ENCODE measurements at places on chromosomes 3 and 15. TPM values are rescaled to one million over a fixed set of nuclear protein-coding genes. Genes with fewer than 3 reads are reported as not detected.

DNA sequence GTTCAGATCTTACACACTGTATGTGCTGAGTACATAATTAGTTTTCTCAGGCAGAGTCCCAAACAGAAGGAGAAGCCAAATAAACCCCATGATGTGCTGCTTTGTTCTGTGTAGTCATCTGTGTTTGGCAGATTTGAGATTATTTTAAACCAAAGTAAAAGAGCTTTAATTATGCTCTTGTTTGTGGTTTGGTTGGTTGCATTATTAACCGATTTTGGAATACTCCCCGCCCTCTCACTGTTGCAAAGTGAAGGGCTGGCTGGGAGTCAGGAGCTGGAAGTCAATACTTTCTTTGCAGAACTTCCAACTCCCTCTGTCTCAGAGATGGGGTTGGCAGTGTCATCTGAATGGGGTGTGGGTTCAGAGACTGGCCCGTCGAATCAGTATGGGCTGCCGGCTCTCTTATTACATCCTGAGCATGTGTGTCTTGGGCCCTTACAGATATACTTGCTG lies 34.4 kb downstream of the SLCO3A1 start:
- H3K4me3 ChIP-seq = no peak overlapping the region
- DNase-seq = no peak
- H3K27me3 ChIP-seq = no peaks in the 10 kb centered on the region
- H3K4me1 ChIP-seq = peaks cover 37% of the 10 kb centered on the region

- no peaks in the 10 kb centered on the region for H3K36me3 ChIP-seq
- no peak overlapping the region for H3K27ac ChIP-seq
Measured at GRCh38 chr3:37920156-37920699, 58.5 kb downstream of the CTDSPL start.

- H3K27ac ChIP-seq = no peak overlapping the region
- DNase-seq = no peak
- H3K36me3 ChIP-seq = no peaks in the 10 kb centered on the region
- no peaks in the 10 kb centered on the region for H3K27me3 ChIP-seq
- H3K4me3 ChIP-seq = no peak overlapping the region
- H3K4me1 ChIP-seq = no peaks in the 10 kb centered on the region
Measured at GRCh38 chr15:96625256-96625655, 294.8 kb downstream of the NR2F2 start.

GRCh38 chr3:88617283-88617682 lies 467.5 kb downstream of the C3orf38 start:
- no peaks in the 10 kb centered on the region for H3K27me3 ChIP-seq
- H3K27ac ChIP-seq = no peak overlapping the region
- no peak overlapping the region for H3K4me3 ChIP-seq
- H3K4me1 ChIP-seq = no peaks in the 10 kb centered on the region

DNA sequence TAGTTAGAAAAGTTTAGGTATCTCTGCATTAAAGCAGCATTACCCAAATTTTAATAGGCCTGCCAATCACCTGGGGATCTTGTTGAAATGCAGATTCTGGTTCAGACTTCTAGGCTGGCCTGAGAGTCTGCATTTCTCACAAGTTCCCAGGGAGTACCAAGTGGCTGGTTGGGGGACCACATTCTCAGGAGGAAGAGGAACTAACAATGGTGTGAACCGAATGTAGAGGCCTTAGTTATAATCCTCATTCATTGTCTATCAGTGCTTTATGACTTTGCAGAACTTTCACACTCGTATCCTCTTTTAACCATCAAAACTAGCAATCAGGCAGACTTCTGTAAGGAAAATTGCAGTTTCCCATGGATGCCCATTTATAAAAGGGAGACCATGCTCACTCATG lies 38.2 kb upstream of the UBE2E1 start:
- H3K4me1 ChIP-seq = peaks cover 9% of the 10 kb centered on the region
- H3K27me3 ChIP-seq = no peaks in the 10 kb centered on the region
- no peak overlapping the region for H3K27ac ChIP-seq
- no peak overlapping the region for H3K4me3 ChIP-seq

DNA sequence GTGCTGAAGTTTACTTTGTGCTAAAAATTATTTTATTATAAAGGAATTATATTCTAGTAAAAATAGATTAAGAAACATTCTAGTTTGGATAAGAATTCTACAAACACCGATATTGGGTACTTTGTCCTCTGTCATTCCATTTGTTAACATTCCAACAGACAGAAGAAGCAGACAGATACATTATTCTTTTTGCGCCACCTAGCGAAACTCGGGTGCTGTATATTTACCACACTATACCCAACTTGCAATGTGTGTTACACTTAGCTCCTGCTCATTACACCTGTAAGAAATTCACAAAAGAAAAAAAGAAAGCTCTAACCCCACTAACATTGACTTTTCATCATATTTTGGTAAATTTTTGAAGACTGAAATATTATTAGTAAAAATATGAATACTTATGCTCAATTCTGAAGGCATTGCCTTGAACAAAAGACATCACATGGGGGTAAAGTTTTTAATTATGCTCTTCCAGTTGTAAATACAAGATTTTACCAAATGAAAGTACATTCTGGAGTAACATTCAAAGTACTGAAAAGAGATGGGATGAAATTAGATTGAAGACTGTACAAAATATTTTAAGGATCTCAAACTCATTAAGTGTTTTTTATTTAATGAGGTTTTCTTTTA lies 136.5 kb upstream of the MLF1 start:
- H3K36me3 ChIP-seq = no peaks in the 10 kb centered on the region
- 0 out of 2 replicates have a peak overlapping the region, but pooled peaks have one; percentile 23 for H3K27ac ChIP-seq
- no peaks in the 10 kb centered on the region for H3K27me3 ChIP-seq

GRCh38 chr3:72310419-72311380 lies 525.8 kb upstream of the PROK2 start:
- H3K27me3 ChIP-seq = no peaks in the 10 kb centered on the region
- H3K4me1 ChIP-seq = peaks cover 22% of the 10 kb centered on the region
- H3K36me3 ChIP-seq = no peaks in the 10 kb centered on the region
- H3K27ac ChIP-seq = no peak overlapping the region
- peak; percentile 83 for DNase-seq

DNA sequence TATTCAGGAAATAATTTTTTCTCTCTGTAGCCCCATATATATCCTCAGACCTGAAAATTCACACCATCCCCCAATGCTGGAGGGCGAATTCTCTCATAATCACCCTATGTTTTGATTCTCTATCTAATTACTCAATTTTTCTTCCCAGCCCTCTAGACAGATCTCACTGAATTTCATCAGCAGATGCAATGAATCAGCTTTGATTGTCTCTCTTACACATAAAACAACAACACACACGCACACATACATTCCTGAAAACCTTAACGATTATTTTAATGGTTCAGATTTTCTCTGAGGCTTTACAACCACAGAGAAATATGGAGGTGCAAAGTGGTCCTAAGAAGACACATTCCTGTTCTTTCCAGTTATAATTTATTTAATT lies 11.1 kb downstream of the RBMS3 start:
- H3K27ac ChIP-seq = no peak overlapping the region
- no peak overlapping the region for H3K4me3 ChIP-seq
- DNase-seq = no peak
- H3K4me1 ChIP-seq = no peaks in the 10 kb centered on the region
- H3K27me3 ChIP-seq = no peaks in the 10 kb centered on the region
- H3K36me3 ChIP-seq = no peaks in the 10 kb centered on the region

DNA sequence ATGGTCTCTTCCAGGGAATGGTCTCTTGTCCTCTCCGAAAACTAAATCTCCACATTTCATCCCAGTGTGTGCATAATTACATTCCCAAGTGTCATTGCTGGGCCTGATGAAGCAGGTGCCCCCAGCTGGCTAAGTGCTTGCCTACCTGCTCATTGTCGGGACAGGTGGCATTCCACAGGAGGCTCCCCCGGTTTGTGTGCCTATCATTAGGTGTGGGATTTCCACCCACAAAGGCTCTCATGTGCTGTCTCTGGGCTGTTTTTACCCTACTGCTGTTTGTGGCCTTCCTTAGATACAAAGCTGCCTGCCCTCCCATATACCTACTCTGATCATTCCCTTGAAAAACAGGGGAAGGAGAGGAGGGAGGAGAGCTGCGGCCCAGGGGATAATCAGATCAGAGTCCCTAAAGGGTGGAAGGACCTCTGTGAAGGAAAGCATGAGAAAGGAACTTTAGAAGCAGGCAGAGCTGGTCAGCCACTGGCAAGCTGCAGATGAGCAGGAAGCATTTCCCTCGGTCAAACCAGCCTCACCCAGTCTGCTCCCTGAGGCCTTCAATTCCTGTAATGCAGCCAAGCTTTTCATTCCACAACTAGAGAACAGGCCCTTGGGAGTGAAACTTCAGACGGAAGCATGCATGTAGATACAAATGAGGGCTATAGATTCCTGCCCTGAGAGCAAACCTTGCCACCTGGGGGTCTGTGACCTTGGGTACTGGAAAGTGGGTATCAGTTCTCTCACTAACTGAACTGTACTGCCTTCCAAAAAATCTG lies 60.7 kb upstream of the HEG1 start:
- peak overlapping the region; percentile 96 for H3K27ac ChIP-seq
- peak; percentile 72 for DNase-seq
- peaks cover 98% of the 10 kb centered on the region for H3K4me1 ChIP-seq

Gene PLCL2
- total RNA-seq = 2.5 TPM

All from Karpas-422 (cell line).